Tongue (tissue), 3 donors: ENCODE measurements at places on chromosomes 5 and 9. TPM values are rescaled to one million over a fixed set of nuclear protein-coding genes. Genes with fewer than 3 reads are reported as not detected.

NR2F1-AS1 gene
- 16.7 TPM for total RNA-seq

SLC6A18 gene
- total RNA-seq = not detected

WDR31 gene
- total RNA-seq = 3.7 TPM

OR1J2 gene
- not detected for total RNA-seq

TRPM6 gene
- 0.72 TPM for total RNA-seq

C5orf34 gene
- 4.4 TPM for total RNA-seq

PRUNE2 gene
- 26.3 TPM for total RNA-seq

NR5A1 gene
- total RNA-seq = not detected

ABCA1 gene
- 23.6 TPM for total RNA-seq

- no peak for DNase-seq
Observed at GRCh38 chr9:137369061-137369787, 53.7 kb downstream of the EXD3 start.

DNA sequence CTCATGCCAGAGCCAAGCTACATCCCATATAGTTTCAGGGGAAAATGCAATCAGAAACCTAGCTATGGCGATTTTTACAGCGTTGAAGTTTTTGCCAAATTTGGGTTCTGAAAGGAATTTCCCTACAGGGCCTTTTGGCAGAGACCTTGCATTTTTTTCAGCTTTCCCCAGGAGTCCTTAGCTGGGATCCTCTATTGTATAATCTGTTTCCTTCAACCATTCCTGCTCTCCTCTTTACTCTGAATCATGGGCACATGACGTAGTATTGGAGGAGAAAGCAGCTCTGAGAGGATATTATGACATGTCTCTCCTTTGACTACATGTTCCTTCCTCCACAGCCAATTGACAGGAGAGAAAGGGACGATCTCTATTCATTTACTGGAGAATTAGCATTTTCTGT, 118.5 kb upstream of the ERCC6L2 start:
- DNase-seq = peak; percentile 50

- DNase-seq = peak; percentile 27
Observed at GRCh38 chr9:33517373-33517772, 6.7 kb upstream of the ANKRD18B start.

DNA sequence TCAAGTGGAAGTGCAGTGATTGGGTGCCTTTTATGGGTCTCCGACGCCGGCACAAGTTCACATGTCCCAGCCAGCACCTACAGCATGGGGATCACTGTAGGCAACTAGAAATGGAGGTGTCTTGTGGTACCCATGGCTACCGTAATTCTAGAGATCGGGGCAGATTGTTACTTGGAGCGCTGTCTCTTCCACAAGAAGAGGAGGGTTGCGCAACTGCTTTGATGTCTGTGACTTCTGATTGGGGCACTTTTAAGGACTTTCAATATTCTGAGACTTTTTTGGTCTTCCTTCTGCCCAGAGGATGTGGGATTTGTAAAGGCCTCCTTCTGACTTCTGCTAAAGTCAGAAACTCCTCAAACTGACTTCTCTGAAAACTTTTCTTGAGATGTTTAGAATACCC, 41.9 kb downstream of the GLRX start:
- DNase-seq = no peak

DNA sequence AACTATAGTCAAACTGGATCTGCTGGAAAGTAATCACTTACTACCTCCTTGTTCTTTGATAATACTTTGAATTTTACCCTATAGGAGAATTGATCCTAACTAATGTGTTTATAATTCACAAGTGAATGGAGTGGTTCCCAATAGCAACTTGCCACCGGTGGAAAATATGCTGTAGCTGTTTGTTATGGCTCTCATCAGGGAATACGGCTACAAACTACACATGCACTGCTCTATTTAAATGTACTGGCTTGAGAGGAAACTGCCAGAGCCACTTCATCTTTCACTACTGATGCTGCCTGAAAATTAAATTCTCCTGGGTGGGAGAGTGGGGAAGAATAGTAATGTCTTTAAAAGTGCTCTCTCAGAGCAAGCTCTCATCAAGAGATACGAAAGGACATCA, 448.5 kb upstream of the GRAMD2B start:
- peak; percentile 8 for DNase-seq

DNA sequence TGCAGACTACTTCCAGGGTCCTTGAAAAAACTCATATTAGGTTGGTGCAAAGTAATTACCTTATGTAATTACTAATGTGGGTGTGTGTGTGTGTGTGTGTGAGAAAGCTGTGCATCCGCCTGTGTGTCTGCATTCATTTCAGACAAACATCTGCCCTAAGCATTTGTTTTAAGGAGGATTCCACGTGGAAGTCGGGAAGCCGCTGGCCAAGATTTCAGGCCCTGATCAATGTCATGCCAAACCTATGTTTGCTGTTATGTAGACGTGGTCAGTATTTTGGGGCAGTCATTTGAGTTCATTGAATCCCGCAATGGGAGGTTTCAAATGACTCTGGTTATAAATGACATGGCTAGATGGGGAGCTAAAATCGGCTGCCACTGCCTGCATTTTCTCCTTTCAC, 33.6 kb upstream of the BASP1 start:
- DNase-seq = no peak

GRCh38 chr5:172637110-172637580, 3.9 kb upstream of the NEURL1B start:
- DNase-seq = peak; percentile 52

GRCh38 chr9:115850548-115851304, 302.9 kb upstream of the PAPPA start:
- DNase-seq = peak; percentile 24

GRCh38 chr5:168788107-168788506, 208.9 kb upstream of the PANK3 start:
- DNase-seq = no peak

- peak; percentile 65 for DNase-seq
Observed at GRCh38 chr5:115831163-115831768, 10.1 kb downstream of the ATG12 start.

DNA sequence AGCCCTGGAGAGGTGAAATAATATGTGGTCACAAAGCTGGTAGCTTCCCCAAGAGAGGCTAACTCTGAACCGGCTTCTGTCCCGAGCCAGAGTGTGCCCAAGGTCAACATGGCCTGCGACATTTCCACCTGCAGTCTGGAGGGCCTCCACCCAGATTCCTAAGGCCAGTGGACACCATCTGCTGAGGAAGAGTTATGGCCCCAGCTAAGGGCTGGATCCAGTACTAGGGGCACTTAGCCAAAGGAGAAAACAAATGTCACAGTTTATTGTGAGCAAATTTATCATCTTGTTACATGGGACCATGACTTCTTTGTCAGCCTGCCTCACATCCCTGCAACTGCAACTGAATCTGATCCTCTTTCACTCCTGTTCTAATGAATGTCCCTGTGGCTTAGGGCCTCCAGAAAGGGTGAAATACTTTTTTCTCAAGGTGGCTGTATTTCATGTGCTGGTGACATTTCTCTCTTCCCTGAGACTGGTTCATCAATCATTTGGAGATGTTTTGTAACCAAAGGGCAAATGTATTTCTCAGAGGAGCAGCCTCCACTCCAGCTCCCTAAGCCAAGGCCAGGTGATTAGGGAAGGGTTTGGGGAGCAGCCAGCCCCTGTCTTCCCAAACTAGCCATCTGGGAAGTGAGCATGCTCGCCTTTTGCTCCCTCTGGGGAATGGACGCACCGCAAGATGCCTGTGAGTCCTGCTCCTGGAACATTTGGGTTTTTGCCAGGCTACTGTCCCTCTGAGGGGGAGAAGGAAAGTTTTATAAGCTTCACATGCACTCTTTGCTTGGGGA, 148.3 kb downstream of the CMYA5 start:
- peak; percentile 70 for DNase-seq

GRCh38 chr9:136880651-136881050, 5.7 kb upstream of the TRAF2 start:
- DNase-seq = no peak

- no peak for DNase-seq
Observed at GRCh38 chr9:2271426-2271825, 256.3 kb downstream of the SMARCA2 start.

DNA sequence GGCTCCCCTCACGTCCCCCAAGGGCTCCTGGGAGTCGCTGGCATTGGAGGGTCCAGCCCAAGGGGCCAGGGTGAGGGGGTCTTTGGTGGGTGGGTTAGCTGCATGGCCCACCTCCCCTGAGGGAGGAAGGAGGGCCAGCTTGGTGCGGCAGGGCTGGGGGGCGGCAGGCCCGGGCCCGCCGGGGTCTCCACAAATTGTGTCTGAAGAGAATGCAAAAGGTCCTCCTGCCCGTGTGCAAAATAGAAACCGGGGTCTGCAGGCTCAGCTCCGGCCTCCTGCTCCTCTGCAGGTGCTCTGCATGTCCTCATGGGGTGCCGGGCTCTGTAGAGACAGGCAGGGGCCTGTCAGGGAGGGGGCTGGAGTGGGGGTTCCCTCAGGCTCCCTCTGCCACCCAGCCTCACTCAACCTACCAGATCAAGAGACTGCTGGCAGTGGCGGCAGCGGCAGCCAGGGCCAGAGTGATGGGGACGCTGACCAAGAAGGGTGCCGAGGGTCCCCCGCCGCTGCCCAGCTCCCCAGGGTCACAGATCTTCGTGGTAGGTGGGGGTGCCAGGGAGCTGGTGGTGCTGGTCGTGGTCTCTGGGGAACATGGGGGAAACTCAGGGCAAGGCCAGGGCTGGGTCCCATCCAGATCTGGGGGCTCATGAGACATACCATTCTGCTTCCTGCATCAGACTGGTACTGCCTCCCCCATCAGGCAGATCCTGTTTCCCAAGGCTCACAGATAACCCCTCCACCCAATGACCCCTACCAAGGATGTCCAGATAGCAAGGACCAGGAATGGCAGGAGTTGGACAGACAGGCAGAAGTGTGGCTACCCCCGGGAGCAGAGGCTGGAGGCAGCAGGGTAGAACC, 29.2 kb upstream of the ENHO start:
- no peak for DNase-seq

DNA sequence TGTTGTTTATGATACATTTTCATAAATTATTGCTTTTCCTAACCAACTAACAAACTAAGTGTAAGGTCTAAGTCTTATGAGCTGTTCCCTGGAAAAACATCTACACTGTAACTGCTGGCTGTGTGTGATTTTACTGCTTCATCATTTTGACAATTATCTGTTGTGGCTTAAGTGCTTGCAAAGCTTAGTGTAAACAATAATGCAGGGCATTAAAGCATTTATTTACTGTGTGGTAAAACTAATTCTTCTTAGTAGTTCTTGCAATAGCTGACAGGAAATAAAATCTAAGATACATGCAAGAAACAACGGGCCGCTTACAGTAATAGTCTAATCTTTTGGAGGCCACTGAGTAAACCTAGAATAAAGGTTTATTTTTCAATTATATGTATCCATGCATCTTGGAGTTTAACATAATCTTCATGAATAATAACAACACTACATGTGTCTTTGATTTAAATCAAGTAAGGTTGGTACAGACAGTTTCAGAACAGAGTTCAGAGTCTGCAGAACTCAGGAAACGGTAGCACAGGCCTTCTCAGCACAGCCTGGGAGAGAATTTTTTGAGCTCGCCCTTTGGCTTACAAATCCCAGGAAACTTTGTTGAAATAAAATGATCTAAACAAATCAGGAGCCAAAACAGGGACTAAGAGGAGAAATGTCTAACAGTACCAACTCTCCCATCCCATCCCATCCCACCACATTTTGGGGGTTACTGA, 473.1 kb downstream of the NR2F1-AS1 start:
- no peak for DNase-seq

- DNase-seq = no peak
Observed at GRCh38 chr9:131117762-131118145, 7.6 kb upstream of the NUP214 start.

DNA sequence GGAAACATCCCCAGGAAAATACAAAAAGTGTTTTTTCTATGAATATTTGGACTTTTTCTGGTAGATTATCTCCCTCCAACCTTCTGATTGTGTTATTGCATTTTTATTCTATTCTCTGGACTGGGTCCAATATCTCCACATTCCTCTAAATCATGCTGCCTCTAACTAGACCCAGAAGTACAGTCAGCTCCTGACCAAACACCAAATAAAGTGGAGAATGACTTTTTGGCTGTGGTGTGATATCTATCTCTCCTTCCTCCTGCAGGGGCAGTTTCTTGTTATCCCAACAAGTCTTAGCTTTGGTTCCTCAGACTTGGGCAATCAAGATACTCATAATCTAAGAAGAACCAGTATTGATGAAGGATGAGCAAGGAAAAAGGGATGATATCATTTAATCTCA, 3.2 kb upstream of the RAI14 start:
- DNase-seq = peak; percentile 34

GRCh38 chr9:134390537-134390936, 64.3 kb downstream of the RXRA start:
- DNase-seq = no peak

GRCh38 chr9:18195223-18195622, 278.7 kb upstream of the ADAMTSL1 start:
- DNase-seq = no peak

DNA sequence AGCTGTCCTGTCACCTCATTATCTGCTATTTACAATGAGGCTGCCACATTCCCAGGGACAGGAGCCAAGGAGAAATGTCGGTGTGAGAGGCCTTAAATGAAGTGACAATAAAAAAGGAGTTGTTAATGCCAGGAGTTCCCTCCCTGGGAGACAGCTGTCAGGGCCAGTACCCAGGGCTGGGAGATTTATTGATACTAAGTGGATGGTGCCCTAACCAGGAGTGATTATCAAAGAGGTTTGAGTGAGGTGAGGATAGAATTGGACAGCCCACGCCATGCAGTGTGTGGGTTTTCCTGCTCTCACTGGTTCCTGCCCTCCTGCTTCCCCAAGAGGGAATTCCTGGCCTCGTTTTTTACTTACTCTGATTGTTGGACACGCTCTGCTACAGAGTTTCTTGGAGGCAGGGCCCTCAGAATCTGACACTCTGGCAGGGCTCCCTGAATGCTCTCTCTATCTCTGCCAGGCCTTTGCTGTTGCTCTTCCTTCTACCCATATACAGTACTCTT, 150.8 kb downstream of the GRIA1 start:
- DNase-seq = peak; percentile 5

DNA sequence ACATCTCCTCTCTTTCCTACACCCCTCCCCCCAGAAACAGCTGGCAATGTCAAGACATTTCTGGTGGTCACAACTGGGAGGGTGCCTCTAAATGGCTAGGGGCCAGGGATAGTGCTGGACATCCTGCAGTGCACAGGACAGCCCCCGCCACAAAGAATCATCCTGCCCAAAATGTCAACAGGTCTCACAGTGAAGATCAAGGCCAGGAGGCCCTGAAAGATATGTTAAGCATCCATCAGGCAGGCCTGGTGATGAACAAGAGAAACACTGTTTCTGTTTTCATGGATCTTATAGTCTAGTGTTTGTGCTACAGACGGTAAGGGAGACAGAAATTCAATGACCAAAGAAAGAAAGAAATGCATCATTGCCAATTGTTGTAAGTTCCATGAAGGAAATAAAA, 45.9 kb downstream of the WWC1 start:
- no peak for DNase-seq

- DNase-seq = peak; percentile 60
Observed at GRCh38 chr9:21326526-21327139, 8.6 kb downstream of the KLHL9 start.

- no peak for DNase-seq
Observed at GRCh38 chr5:164002628-164003027, 497.2 kb downstream of the MAT2B start.
